Panc1 (cell line): ENCODE measurements at places on chromosomes 3 and 15.

DNA sequence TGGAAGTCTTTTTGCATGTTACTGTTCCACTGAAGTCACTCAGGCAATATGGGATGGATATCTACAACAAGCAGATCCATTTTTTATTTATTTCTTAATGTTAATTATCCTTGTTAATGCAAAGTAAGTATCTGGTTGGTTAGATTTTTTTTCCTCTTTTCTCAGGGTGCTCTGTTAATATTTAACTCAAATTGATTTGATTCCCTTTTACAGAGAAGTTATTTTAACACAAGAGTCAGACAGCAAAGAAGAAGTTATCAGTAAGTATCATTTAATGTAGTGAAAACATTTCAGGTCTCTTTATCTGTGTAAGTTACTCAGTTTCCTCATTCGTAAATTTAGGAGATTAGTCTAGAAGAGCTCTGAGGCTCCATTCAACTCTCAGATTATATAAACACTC, 34.3 kb downstream of the TBC1D23 start:
- no peak for DNase-seq

DNA sequence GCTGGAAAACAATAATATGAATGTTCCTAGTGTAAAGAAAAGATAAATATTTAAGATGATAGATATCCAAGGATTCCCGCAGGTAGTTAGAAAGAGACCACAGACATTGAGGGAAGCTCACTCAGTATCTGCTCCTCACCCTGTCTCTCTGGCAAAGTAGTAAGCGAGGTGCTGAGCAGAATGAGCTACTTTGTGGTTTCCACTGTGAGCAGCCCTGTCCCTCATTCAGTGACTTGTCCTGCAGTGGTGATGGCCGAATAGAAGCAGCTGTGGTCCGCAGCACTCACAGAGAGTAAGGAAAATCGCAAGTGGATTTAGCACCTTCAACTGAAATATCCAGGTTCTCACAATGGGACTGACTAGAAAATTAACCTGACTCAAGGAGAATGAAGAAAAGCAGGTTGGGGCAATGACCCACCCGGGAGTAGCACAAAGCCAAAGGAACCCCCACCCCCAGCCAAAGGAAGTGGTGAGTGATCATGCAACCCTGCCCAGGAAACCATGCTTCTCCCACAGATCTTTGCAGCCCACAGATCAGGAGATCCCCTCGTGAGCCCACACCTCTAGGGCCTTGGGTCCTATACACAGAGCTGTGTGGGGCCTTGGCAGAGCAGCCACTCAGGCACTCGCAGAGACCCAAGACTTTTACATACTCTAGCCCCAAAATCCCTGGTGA, 21.8 kb upstream of the SLC25A38 start:
- DNase-seq: no peak

DNA sequence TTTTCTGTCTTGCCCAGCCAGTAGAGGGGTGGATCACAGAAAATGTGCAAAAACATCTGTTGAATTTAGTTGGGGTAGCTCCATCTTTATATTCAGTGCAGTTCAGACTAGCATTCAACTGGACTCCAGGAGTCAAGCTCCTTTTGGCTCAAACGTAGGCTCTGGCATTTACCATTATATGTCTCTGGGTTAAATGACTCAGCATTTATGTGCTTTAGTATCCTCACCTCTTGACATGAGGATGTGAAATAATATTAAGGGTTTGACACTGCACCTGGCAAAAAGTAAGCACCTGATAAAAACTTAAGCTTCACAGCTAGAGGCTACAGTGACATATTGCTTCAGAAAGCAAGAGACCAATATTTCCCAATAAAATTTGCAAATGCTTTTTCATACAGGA, 14.8 kb downstream of the PRC1 start:
- no peak for DNase-seq

DNA sequence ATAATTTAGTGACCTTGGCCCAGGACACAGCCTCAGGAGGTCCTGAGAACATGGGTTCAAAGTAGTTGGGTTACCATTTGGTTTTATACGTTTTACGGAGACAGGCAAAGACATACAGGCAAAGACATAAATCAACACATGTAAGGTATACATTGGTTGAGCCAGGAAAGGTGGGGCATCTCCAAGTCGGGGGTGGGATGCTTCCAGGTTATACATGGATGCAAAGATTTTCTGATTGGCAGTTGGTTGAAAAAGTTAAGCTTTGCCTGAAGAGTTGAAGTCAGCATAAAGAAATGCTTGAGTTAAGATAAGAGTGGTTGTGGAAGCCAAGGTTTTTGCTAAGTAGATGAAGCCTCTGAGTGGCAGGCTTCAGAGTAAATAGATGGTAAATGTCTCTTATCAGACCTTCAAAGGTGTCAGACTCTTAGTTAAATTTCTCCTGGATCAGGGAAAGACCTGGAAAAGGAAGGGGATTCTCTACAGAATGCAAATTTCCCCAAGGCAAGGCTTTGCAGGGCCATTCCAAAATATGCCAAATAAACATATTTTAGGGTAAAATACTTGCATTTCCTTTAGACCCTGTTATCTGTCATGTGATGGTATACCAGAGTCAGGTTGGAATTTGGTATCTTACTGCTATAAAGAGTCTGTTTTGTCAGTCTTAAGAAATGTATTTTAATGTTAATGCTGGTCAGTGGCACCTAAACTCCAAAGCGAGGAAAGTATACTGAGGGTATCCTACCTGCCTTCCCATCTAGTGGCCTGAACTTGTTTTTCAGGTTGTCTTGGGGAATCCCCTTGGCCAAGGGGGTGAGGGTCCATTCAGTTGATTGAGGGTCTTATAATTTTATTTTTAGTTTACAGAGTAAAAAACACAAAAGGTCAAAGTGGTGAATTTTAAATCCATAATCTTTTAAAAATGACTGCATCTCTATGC, 8.2 kb upstream of the PDHB start:
- DNase-seq: no peak

- DNase-seq: no peak
Observed at GRCh38 chr3:43769097-43769884, 78.6 kb downstream of the ABHD5 start.

GRCh38 chr3:169029674-169030285, 633.7 kb downstream of the MECOM start:
- no peak for DNase-seq

GRCh38 chr3:96449346-96449745, 365.0 kb upstream of the EPHA6 start:
- DNase-seq: no peak

DNA sequence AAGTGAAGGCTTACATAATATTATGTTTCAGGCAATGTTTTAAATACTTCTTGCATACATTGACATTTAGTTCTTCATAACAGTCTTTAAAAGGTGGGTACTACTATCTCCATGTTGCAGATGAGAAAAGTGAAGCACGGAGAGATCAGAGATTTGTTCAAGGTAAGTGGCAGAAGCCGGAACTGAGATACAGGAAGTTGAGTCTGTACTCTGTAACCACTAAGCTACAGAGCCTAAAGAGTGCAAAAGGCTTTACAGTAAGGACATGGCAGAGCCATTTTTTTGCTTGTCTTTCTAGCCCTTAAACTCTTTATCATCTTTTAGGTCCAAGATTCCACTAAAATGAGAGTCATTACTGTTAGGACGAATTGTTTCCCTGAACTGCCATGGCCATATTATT, 186.5 kb upstream of the PEX5L start:
- no peak for DNase-seq

DNA sequence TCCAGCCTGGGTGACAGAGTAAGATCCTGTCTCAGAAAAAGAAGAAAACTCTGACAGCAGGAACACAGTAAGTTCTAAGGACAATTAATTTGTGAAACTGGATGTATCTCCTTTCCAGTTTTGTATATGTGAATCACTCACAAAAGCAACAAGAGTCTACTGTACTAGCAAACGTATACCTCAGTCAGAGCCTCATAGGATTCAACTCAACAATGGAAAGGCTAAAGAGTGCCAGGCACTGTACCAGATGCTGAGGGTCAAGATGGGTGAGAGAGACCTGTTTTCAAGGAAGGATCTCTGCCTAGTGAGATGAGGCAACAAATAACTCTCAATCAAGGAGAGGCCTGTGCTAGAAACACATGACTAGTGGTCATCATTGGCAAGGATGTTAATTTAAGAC, 14.9 kb downstream of the TBL1XR1 start:
- DNase-seq: no peak

GRCh38 chr3:124814620-124815421, 72.3 kb downstream of the ITGB5 start:
- DNase-seq: no peak

DNA sequence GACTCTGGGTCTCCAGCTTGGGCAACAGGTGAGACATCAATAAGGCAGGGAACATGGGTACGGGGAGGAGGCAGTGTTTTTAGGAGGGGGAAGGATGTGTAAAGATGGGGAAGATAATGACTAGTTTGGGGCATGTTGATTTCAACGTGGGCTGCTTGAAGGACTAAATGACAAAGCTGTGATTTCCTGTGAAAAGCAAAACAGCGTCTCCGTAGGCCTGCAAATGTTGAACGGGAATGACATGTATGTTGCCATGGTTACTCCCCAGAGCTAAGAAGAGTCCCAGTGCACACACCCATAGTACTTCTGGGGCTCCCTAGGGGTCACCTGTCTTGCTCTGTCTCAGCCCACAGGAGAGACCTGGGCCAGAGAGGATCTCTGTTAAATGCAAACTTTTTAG, 71.3 kb upstream of the ETV5 start:
- no peak for DNase-seq

- DNase-seq: no peak
Observed at GRCh38 chr3:108190346-108190745, 31.9 kb downstream of the IFT57 start.

DNA sequence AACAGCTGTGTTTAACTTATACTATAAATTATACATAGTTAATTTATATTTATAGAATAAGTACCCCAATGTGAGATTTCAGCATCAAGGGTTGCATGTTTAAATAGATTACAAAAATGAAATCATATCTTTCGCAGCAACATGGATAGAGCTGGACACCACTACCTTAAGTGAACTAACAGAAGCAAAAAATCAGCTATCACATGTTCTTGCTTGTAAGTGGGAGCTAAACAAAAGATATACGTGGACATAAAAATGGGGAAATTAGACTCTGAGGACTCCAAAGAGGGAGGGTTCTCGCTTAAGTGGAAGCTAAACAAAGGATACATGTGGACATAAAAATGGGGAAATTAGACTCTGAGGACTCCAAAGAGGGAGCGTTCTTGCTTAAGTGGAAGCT, 626.5 kb upstream of the DPPA4 start:
- no peak for DNase-seq

GRCh38 chr3:168422843-168423242, 327.1 kb upstream of the GOLIM4 start:
- DNase-seq: no peak

DNA sequence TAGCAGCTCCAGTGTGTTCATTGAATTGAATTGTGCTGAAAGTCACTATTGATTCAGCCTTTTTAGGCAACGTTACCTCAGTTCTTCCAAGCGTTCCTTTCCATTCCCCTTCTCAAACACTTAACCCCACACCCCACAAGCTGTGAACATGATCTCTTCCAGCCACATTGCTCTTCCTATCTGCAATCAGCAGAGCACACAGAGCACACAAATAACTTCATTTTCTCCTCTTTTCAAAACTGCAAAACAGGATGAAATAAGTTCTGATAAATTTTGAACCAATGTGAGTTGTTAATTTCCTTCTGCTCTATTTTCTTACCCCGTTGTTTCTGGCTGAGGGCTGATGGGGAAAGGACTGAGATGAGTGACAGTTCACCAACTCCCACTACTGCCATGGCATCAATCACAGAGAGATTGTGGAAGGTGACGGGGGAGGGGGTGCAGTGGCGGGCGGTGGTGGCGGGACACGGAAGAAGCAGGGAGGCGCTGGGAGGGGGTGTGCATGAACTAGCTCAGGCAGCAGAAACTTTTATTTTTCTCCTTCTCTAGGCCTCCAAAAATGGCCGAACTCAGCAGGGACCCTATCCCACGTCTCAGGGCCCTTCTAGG, 147.2 kb downstream of the SSR3 start:
- no peak for DNase-seq

- DNase-seq: no peak
Observed at GRCh38 chr3:160685144-160685766, 8.3 kb downstream of the ARL14 start.

DNA sequence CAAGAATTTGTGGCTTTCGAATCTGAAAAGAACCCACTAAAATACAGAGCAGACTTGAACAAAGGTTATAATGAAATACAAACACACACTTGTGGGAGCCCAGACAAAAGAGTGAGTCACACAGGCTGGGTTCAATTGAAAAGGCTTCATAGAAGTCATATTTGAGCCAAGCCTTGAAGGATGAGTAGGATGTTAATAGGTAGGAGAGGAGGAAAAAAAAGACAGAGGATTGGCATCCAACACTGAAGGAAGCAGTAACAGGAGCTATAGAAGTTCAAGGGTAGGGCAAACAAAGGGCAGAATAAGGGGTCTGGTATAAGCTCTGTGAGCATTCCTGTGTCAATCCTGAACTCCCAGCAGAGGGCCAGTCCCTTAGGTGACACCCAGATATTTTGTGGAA, 325.4 kb downstream of the FOXP1 start:
- DNase-seq: no peak

- no peak for DNase-seq
Observed at GRCh38 chr15:49875392-49875791, 243.6 kb downstream of the ATP8B4 start.

- no peak for DNase-seq
Observed at GRCh38 chr3:74075241-74075640, 450.5 kb upstream of the PDZRN3 start.

- DNase-seq: no peak
Observed at GRCh38 chr3:15341030-15341726, 8.8 kb upstream of the SH3BP5 start.

- DNase-seq: no peak
Observed at GRCh38 chr15:79540551-79540950, 108.4 kb downstream of the MINAR1 start.

DNA sequence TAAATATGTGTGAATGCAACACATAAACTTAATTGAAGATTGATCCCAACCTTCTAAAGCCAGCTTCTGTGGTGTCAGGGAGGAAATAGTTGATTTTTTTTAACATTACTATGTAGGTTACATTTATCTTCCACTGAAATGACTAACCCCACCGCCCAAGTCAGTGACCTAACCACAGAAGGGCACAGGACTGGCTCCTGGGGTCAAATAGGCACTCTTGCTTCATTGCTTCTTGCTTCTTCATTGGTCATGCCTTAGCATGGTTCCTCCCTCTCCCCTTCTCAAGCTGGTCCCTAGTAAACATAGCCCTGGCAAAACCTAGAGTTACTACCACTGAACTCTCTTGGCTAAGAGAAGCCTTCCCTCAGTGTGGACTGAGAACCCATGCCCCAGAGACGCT, 12.3 kb downstream of the EIF1B start:
- no peak for DNase-seq

- no peak for DNase-seq
Observed at GRCh38 chr3:69141313-69141712, 18.9 kb upstream of the LMOD3 start.

GRCh38 chr3:45911511-45912226, 25.3 kb downstream of the CCR9 start:
- no peak for DNase-seq
